Endodermal cell (in vitro differentiated cells): ENCODE measurements at places on chromosomes 1 and 21. TPM values are rescaled to one million over a fixed set of nuclear protein-coding genes. Genes with fewer than 3 reads are reported as not detected.

- no peaks in the 10 kb centered on the region for H3K4me1 ChIP-seq
- peak; percentile 70 for DNase-seq
- H3K27ac ChIP-seq: no peak overlapping the region
- no peaks in the 10 kb centered on the region for H3K27me3 ChIP-seq
- no peak overlapping the region for H3K4me3 ChIP-seq
These were observed 9.5 kb upstream of the YRDC start for GRCh38 chr1:37817481-37817880.

DNA sequence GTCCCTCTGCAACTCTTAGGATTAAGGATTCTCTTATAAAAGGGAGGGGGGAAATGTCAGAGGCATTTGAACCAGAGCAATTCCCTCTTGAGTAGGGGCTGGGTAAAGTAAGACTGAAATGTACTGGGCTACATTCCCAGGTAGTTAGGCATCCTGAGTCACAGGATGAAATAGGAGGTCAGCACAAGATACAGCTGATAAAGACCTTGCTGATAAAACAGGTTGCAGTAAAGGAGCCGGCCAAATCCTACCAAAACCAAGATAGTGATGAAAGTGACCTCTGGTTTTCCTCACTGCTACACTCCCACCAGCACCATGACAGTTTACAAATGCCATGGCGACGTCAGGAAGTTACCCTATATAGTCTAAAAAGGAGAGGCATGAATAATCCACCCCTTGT lies 14.3 kb upstream of the COX20 start:
- H3K36me3 ChIP-seq: no peaks in the 10 kb centered on the region
- no peaks in the 10 kb centered on the region for H3K4me1 ChIP-seq
- no peak overlapping the region for H3K4me3 ChIP-seq
- no peaks in the 10 kb centered on the region for H3K27me3 ChIP-seq
- H3K27ac ChIP-seq: no peak overlapping the region
- no peak for DNase-seq

DNA sequence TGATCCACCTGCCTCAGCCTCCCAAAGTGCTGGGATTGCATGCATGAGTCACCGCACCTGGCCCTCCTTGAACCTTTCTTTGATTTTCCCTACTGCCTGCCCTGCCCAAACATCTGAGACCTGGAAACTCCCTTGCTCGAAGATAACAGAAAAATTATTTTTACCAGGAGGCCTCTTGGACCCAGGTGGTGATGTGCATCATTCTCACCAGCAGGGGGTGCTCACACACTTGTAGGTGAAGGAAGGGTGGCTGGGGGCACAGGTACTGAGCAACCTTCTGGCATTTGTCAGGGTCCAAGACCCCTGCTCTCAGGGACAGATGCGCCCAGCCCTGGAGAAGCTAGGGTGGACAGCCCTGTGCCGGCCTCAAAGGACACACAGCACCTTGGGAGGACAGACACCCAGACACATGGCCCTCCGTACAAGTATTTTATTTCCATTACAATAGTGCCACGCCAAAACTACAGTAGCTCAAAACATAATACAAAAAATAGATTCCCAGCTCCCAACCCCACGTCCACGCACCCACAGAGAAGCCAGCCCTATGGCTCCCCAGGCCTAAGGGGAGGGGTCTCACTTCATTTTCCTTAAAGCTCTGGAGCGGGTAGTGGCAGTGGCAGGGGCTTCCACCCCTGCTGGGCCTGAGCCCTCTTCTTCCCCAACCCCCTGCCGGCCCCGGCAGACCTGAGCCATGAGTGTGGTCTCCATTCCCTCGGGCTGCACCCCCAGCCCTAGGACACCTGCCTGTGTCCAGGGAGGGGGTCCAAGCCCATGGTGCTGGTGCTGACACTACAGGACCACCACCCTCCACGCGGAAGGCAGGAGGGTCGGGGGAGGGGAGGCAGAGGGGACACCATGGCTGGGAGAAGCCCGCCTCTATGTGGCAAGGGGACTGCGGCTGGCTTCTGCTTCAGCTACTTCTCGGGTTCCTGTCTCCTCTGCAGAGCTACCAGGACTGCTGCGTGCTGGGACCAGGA lies 40.4 kb upstream of the EIF4G3 start:
- peak; percentile 90 for DNase-seq
- peaks cover 5% of the 10 kb centered on the region for H3K4me1 ChIP-seq
- H3K4me3 ChIP-seq: no peak overlapping the region
- H3K27me3 ChIP-seq: no peaks in the 10 kb centered on the region
- no peak overlapping the region for H3K27ac ChIP-seq
- peaks cover 14% of the 10 kb centered on the region for H3K36me3 ChIP-seq

DNA sequence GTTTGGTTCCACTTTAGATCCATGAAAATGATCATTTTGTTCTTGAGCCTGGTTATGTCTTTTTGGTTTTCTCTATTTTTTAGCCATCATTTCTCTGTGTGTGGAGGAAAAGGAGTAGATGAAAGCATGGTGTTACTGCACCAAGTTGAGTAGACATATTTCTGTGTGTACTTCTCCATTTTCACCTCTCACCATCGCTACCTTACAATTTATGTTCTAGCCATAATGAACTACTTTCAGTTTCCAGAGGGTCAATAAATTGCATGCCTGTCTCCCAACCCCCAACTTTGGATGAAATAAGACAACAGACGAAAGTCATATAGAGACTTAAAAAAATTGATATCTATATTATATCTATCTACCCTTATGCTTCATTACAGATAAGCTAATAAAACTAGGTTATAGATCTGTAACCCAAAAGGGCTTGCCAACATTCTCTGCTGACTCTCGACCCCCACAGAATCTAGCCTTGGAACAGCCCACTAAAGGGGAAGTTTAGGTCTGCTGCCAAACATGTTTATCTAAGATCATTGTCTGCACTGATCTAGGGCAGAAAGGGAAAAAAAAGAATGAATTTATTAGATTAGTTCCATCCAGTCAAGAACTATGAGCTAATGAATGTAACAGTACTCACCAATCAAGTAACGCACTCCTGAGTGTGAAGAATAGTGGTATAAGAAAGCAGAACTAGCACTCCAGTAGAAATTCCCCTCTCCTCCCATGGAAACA lies 7.5 kb upstream of the MAN1A2 start:
- no peak overlapping the region for H3K4me3 ChIP-seq
- no peaks in the 10 kb centered on the region for H3K36me3 ChIP-seq
- H3K4me1 ChIP-seq: no peaks in the 10 kb centered on the region
- no peak for DNase-seq

DNA sequence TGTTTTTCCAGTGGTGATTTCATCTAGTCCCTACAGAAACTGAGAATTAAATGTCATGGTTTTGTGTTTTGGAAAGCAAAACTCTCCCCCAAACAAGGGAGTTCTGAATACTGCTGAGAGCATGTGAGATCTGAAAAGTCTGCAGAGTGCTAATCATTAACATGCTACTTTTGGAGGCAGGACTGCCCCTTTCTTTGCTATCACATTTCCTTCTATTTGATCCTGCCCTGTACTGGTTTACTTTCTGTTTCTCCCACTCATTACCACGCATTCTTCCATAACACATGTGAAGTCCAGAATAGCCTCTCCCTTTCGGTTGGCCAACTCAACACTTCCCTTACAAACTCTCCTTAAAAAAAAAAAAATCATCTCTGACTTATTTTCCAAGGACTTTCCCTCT lies 63.6 kb downstream of the GADD45A start:
- no peak overlapping the region for H3K4me3 ChIP-seq
- H3K36me3 ChIP-seq: no peaks in the 10 kb centered on the region
- no peak for DNase-seq
- no peak overlapping the region for H3K27ac ChIP-seq

DNA sequence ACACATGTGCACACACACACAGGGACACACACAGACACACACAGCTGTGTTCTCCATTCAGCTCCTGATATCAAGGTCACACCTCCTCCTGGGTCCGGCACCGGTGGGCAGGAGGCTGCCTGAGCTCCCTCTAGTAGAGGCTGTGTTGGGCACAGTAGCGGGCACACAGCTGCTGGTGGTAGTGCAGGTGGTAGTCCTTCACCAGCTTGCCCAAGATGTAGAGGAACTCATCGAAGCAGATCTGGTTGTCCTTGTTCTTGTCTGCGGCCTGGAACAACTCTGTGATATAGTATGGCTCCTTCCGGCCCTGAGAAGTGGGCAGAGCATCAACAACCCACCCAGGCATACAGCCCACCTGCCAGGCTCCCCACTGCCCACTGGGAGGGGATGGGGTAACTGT lies 5.6 kb upstream of the S100A8 start:
- H3K36me3 ChIP-seq: no peaks in the 10 kb centered on the region
- H3K27me3 ChIP-seq: no peaks in the 10 kb centered on the region
- H3K4me1 ChIP-seq: no peaks in the 10 kb centered on the region
- H3K27ac ChIP-seq: no peak overlapping the region
- no peak overlapping the region for H3K4me3 ChIP-seq

SLAMF9 gene
- not detected in 2 replicates for total RNA-seq

GRCh38 chr1:46437723-46438122 lies 43.6 kb downstream of the FAAH start:
- no peaks in the 10 kb centered on the region for H3K4me1 ChIP-seq
- no peak overlapping the region for H3K4me3 ChIP-seq
- H3K27ac ChIP-seq: no peak overlapping the region
- H3K36me3 ChIP-seq: no peaks in the 10 kb centered on the region

GRCh38 chr1:243973169-243973568 lies 77.9 kb upstream of the ZBTB18 start:
- H3K4me1 ChIP-seq: no peaks in the 10 kb centered on the region
- H3K27ac ChIP-seq: no peak overlapping the region
- no peak for DNase-seq
- H3K36me3 ChIP-seq: no peaks in the 10 kb centered on the region

SPATA6 gene
- 44.1 and 51.5 TPM in 2 replicates for total RNA-seq

GRCh38 chr1:2933431-2934155 lies 87.7 kb upstream of the ACTRT2 start:
- no peak for DNase-seq
- H3K36me3 ChIP-seq: no peaks in the 10 kb centered on the region
- H3K27ac ChIP-seq: no peak overlapping the region
- H3K4me3 ChIP-seq: no peak overlapping the region

RHD gene
- not detected in 3 replicates for total RNA-seq

FOXD2 gene
- total RNA-seq: 0.07 and 0.26 TPM in 2 replicates

- H3K4me1 ChIP-seq: peaks cover under 1% of the 10 kb centered on the region
- peaks cover 31% of the 10 kb centered on the region for H3K36me3 ChIP-seq
- peaks cover 14% of the 10 kb centered on the region for H3K27me3 ChIP-seq
- no peak overlapping the region for H3K27ac ChIP-seq
These were observed 23.8 kb downstream of the ATP8B2 start for GRCh38 chr1:154349121-154349520.

LCK gene
- 0.82 to 1.8 TPM (median 1.5 TPM) in 3 replicates for total RNA-seq

RAVER2 gene
- total RNA-seq: 16.7 to 22.9 TPM (median 21.8 TPM) in 3 replicates

GRCh38 chr1:244325056-244325758 lies 126.5 kb downstream of the ADSS2 start:
- H3K27ac ChIP-seq: no peak overlapping the region
- H3K4me3 ChIP-seq: no peak overlapping the region
- no peaks in the 10 kb centered on the region for H3K4me1 ChIP-seq
- no peak for DNase-seq
- H3K27me3 ChIP-seq: no peaks in the 10 kb centered on the region

GRCh38 chr1:20405051-20405754 lies 80.8 kb downstream of the CAMK2N1 start:
- H3K4me3 ChIP-seq: no peak overlapping the region
- peak; percentile 41 for DNase-seq
- H3K27me3 ChIP-seq: peaks cover 85% of the 10 kb centered on the region
- H3K36me3 ChIP-seq: no peaks in the 10 kb centered on the region
- peaks cover 3% of the 10 kb centered on the region for H3K4me1 ChIP-seq

MFSD2A gene
- total RNA-seq: 8.5 to 25.6 TPM (median 9.4 TPM) in 3 replicates

DNA sequence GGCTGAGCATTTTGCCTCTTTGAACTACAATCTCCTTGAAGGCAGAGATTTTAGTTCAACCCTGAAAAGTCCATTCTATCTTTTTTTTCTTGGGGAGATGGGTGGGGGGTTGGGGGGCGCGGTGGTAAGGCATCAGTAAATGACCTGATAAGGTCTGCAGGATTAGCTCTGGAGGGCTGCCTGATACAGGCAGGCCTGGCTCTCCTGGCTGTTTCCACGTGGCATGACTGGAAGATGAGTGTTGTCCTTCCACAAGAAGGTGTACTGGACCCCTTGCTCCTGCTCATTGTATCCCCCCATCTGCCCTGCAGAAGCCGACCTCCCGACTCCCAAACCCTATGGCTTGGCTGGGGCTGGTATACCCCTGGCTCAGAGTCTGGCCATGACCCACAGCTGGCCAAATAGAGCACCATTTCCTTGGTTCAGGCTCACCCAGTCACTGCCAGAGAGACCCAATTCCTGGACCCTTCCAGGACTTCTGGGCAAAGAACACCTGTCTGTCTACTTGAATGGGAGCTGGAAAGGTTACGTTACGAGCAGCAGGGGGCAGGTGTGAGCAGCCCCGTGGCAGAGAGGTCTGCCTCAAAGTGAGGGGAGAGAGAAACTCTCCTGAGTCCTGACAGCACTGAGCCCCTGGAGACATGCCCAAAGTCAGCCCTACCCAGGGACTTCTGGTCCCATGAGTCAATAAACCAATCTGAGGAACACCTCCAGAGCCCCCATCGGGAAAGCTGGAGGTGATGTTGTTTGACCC lies 17.0 kb downstream of the DHRS3 start:
- peaks cover 7% of the 10 kb centered on the region for H3K4me1 ChIP-seq
- H3K36me3 ChIP-seq: no peaks in the 10 kb centered on the region
- peak; percentile 91 for DNase-seq
- no peak overlapping the region for H3K4me3 ChIP-seq
- H3K27me3 ChIP-seq: peaks cover 89% of the 10 kb centered on the region

- H3K27ac ChIP-seq: no peak overlapping the region
- no peaks in the 10 kb centered on the region for H3K4me1 ChIP-seq
- DNase-seq: no peak
- no peaks in the 10 kb centered on the region for H3K27me3 ChIP-seq
These were observed 1.2 kb downstream of the KCTD3 start for GRCh38 chr1:215568299-215568692.

C1orf141 gene
- not detected in 2 replicates for total RNA-seq

DNA sequence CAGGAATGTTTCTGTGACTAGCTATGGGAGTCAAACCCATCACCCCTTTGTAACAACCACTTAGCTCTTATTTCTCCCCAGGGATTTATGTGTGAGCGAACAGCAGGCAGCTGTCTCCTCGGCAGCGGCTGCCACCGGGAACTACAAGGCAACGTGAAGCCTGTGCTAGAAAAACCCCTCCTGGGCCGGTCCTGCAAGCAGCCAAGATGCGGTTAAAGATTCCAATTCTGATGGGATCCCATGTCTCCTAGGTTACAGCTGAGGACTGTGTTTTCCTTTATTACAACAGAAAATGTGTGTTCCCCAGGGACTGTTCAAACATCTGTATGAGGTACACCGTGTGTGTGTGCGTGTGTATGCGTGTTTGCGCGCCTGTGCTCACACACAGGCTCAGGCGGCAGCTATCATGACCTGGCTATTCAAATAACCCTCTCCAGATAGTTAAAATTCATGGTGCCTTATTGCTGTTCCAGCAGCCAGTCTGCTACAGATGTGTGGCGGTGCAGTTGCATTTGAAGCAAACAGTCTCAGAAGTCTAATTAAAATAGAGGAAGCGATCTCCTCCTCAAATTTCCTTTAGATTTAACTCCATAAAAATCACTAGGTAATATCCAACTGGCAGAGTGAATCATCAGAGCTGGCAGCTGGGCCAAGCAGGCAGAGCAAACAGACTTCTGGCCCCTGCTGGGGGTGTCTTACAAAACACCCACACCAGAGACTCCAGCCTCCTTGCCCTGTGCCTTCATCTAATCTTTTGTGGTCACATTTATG lies 68.0 kb downstream of the LMX1A start:
- H3K4me3 ChIP-seq: no peak overlapping the region
- no peaks in the 10 kb centered on the region for H3K27me3 ChIP-seq
- peak; percentile 75 for DNase-seq
- no peak overlapping the region for H3K27ac ChIP-seq
- peaks cover 6% of the 10 kb centered on the region for H3K4me1 ChIP-seq

OR14K1 gene
- 0.29 TPM in 1 of 2 replicates, not detected in the other for total RNA-seq

- H3K36me3 ChIP-seq: peaks cover 28% of the 10 kb centered on the region
- H3K4me1 ChIP-seq: peaks cover 18% of the 10 kb centered on the region
- no peaks in the 10 kb centered on the region for H3K27me3 ChIP-seq
- H3K4me3 ChIP-seq: peak overlapping the region; percentile 90
- peak overlapping the region; percentile 62 for H3K27ac ChIP-seq
- DNase-seq: peak; percentile 82
These were observed 459 bp downstream of the CAPZB start for GRCh38 chr1:19484798-19485361.

ILDR2 gene
- 0.96 to 1.1 TPM (median 1.00 TPM) in 3 replicates for total RNA-seq
